ENCODE measurements at places on chromosomes 13 and 19.

DNA sequence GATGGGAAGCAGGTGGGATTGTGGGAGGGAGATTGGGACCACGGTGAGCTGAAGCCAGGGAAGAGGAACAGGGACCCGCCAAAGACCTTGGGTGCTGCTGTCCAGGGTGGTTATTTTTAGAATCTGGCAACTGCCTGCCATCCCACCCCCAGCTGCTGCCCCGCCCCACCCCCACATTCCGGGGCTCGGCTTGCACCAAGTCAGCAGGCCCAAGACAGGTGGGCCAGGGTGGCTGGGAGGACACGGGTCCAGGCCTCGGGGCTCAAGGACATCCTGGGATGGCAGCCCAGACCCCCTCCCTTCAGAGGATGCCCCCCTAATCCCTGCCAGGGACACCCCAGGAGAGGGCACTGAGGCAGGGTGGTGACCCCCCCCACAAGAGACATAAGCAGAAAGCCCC lies 827 bp downstream of the CKM start:
- no peak for DNase-seq

DNA sequence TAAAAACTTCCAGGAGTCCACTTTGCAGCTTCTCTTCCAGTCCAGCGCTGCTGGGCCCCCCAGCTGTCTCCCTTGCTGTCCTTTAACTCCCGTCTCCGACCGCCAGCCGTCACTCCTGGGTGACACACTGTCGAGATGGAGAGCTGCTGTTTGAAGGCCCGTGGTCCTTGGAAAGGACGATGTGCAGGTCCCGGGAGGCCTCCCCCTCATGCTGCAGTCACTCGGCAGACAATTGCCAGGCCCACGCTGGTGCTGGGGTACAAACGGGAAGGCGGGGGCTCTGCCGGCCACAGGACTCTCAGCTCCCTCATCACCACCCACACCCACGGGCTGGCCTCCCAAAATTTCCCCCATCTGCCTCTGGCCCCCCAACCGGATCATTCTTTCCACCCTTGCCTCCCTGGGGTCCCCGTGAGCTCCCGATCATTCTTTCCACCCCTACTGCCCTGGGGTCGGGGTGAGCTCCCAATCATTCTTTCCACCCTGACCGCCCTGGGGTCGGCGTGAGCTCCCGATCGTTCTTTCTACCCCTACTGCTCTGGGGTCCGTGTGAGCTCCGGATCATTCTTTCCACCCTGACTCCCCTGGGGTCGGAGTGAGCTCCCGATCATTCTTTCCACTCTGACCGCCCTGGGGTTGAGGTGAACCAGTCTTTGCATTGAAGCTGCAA lies 16.0 kb upstream of the ZNF554 start:
- DNase-seq, result no peak

DNA sequence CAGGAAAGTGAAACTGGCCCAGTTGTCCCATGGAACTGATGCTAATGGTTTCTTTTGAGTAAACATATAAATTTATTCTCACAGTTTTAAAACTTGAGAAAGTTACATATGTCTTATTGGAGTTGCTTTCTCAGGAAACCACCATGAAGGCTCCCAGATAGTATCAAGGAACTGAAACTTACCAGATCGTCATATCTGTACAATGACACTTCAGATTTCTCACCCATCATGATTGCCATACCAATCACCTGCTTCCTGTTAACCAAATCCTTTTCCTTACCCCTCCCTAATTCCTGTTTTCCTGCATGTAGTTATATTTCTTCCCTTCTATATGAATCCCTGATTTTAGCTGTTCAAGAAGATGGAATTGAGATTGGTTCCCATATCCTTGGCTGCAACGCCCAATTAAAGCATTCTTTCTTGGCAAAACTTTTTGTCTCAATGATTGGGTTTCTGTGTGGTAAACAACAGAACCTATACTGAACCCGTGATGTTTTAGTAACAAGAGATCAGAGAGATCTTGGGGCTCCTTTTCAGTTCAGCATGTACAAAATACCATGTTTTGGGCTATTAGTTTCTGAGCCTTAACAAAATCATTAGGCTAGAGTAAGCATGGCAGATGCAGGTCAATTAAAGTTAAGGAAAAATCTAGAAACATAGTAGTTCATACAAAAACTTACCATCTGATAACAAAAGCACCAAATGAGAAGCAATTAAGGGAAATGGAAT lies 781.3 kb upstream of the MIR17HG start:
- DNase-seq, result no peak

GRCh38 chr13:59352600-59352999 lies 811.1 kb downstream of the DIAPH3 start:
- no peak for DNase-seq

- no peak for DNase-seq
Measured at GRCh38 chr19:3459089-3459881, 21.0 kb downstream of the SMIM24 start.
